ENCODE measurements at places on chromosomes 16 and 17.

DNA sequence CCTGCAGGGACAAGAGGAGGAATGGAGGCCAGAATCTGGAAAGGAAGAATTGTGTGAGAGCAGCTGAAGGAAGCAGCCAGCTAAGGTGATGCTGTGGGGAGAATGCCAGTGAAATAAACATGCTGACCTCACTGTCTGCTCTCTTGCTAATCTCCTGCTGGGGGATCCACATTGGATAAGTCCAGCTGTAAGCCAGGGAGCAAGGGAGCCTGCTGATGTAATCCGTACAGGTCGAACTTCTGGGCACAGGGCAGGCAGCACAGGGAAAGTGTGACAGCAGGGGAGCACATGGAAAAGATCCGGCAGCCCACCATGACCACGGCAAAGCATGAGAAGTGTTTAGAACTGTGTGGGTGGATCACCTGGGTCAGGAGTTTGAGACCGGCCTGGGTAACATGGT lies 7.5 kb upstream of the XPO6 start:
- DNase-seq = no peak

DNA sequence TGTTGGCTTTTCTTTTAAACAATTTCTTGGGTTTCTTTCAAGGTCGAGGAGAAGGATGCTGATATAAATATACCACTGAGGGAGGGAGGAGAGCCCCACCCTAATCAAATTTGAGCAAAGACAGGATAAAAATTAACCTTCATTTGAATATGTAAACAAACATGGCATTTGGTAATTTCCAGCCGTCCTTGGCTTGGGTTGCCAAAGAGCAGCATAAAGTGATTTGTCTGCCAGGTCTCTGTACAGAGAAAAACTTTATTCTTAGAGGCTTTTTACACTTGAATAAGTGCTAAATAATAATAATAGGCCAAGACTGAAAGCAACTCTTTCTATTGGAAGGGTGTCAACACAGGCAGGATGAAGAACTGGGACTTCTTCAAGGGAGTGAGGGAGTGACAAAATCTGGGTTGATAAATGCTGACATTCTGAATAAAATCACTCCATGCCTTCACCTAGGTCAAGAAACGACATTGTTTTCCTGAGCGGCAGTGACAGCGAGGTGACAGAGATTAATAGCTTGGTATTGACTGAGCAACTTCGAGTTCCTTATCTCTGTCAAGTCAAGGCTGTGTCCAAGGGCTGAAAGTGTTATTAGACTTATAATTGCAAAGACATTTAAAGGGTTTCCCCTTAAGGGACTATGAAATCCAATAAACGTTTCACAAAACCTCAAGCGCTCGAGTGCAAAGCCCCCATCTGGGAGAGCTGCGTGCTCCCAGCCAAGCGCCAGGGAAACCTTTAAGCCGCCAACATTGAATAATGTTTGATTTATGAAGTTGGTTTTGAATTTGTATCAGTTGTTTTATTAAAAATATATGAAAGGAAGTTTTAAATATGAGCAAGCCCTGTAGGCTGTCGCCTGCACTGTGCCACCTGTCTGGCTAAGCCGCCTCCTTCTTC lies 269.5 kb upstream of the N4BP1 start:
- no peak for DNase-seq

GRCh38 chr16:64225036-64225435 lies 896.8 kb downstream of the CDH11 start:
- DNase-seq = no peak

- no peak for DNase-seq
These were observed 11.3 kb upstream of the HOXB2 start for GRCh38 chr17:48556229-48556575.

DNA sequence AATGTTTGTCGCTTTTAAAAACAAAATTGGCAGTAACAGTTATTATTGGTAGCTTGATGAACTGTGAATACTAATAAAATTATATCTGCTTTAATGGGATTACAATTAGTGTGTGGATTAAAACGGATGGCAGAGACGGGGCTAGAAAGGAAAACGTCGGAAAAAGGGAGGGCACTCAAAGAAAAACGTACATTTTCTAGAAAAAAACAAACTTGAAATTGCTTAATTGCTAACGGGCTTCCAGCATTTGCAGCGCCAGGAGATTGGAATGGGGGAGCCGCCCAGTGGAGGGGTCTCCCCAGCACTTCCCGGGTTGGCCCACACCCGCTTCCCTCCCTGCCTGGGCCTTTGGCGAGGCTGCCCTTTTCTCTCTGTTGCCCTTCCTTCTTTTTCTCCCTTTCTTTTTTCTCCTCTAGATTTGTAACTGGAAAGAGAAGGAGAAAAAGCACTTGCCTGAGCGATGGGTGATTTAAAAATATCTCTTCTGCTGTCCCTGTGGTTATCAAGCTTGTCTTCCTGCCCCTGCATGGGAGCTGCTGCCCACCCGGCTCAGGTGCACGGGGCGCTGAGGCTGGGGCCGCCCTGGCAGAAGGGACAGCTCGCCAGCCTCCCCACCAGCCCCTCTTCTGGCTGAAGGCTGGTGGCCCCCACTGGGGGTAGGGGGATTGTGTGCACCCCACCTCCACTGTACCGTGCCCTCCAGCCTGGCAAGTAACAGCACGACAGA lies 5.9 kb downstream of the BAHCC1 start:
- no peak for DNase-seq

DNA sequence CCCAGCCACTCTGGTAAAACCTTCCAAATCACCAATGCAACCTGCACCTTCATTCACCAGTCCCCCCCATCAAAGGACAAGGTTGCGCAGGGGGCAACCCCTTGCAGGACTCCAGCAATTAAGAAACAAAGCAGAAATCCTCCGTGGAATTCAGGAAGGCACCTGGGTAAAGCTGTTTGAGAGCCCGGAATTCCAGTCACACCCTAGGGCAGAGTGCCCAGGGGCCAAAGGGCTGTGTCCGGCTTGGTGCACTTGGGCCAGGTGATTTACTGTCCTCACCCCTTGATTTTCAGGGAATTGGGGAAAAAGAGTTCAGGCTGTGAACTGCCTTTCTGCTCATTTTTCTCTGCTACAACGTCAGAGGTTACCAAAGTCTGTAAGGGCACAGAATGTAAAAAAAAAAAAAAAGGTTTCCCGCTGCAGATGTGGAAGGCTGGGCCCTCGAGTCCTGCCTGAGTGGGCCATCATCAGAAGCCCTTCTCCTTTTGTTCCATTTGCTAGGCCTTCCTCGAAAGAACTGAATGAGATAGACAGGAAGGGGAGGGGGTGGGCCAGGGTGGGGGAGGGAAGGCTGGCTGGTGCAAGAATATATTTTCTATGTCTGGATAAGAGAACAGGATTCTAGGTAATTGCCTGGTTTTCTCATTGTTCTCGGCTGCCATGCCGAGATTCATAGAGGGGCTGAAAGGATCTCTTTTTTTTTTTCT lies 266.5 kb upstream of the PSMD7 start:
- no peak for DNase-seq

- no peak for DNase-seq
These were observed 178.2 kb upstream of the RPH3AL start for GRCh38 chr17:530851-531250.

GRCh38 chr17:81665205-81666091 lies 957 bp downstream of the OXLD1 start:
- peak; percentile 61 for DNase-seq

- DNase-seq = no peak
These were observed 5.9 kb downstream of the PDILT start for GRCh38 chr16:20398603-20399002.

GRCh38 chr17:74432766-74433391 lies 991 bp downstream of the GPRC5C start:
- DNase-seq = no peak

GRCh38 chr16:65576139-65576538 lies 454.3 kb upstream of the CDH11 start:
- DNase-seq = no peak

DNA sequence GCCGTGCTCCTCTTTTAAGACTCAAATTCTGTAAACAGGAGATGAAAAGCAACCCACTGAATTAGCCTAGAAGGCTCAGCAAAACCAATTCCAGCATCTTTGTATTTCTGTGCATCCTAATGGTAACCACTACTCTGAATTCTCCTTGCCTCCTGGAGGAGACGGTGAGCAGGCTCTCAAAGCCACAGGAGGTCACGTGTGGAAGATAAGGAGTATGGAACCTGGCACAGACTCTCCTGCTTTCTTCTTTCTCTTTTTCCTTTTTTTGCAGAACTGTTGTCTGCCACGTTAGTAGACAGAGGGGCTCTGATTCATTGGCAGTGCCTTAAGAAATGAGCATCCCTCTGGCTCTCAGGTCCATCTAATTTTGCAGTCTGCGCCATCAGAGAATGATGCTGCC lies 44.4 kb downstream of the VPS53 start:
- no peak for DNase-seq

DNA sequence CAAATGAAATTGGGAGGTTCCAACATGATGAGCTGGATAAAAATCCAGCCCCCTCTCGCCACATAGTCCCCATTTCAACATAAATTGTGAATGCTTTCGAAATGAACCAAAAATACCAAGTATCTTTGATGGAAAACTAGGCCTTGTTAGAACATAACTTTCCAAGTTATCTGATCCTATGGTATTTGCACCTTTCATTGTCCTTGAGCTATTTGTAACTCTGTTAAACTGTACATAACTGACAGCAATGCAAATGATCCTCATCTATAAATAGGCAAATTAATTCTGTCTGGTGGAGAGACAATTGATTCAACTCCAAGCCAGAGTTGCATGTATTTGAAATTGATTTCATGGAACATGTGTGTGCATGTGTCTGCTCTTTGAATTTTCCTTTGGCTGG lies 18.2 kb downstream of the CMTM4 start:
- no peak for DNase-seq

DNA sequence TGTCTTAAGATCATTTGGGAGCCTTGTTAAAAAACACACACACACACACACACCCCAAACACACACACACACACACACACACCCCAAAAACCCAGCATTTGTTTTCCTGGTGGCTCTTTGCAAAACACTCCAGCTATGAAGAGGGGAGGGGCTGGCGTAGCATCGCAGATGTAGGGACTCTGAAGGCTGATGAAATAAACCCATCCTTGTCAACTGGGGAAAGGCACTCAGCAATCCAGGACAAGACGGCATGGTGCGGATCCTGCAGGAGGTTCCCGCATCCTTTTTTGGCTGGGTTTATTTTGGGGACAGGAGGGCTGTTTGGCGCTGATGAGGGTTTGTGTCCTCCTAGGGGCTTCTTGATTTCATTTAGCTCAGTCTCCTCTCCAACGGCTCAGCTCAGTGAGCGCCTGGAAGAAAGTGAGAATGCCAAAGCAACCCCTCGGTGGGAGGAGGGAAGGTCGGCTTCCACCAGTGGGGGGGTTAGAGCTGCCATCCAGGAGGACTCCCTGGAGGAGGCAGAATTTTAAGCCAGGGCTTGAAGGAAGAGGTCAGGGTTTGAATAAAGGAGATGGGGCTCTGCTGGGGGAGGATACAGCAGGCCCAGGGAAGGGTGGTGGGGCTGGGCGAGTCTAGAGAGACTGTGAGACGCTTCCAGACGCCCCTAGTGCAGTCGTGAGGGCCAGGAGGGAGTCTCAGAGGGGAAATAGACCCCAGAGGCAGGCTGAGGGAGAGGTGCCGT lies 12.4 kb upstream of the GSE1 start:
- no peak for DNase-seq

GRCh38 chr16:10708969-10709368 lies 14.2 kb upstream of the TEKT5 start:
- DNase-seq = no peak

- DNase-seq = peak; percentile 71
These were observed 735 bp downstream of the ZNF652 start for GRCh38 chr17:49361129-49361901.

GRCh38 chr17:58262149-58262548 lies 18.6 kb downstream of the MPO start:
- DNase-seq = no peak

DNA sequence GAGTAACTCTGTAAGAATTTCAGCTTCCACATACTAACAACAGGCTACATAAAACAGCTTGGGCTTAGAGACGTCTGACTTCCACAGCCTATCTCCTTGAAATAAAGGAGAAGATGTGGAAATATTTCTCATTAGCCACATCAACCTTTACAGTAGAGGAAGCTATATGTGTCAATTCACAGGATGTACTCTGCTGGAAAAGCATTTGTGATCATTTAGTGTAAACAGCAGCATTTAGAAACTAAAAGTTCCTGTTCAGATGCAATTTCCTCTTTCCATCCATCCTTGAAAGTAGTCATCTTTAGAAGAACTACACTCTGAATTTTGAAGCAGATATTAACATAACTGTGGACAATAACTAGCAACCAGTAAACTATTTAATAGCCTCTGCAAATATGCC lies 46.2 kb downstream of the XPO6 start:
- no peak for DNase-seq

- DNase-seq = no peak
These were observed 5.0 kb upstream of the SRL start for GRCh38 chr16:4246777-4247459.

DNA sequence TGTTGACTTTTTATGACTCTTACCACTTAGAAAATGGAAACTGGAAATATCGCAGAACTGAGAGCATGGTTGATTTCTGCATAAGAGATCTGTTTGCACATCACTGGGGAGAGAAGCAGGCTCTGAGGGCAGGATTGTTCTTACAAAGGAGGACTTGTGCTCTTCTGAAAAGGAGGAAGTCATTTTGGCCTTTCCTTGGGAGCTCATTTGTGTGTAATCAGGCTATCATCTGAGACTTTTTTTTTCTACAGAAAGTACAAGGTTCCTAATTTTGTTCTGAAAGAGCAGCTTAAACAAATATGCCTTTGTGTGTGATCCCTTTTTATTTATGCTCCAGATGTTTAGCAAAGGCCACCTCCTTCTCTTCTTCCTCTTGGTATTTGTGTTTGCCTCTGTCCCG lies 145.7 kb upstream of the CACNG5 start:
- DNase-seq = no peak

GRCh38 chr16:52101246-52101645 lies 445.7 kb downstream of the TOX3 start:
- DNase-seq = no peak

DNA sequence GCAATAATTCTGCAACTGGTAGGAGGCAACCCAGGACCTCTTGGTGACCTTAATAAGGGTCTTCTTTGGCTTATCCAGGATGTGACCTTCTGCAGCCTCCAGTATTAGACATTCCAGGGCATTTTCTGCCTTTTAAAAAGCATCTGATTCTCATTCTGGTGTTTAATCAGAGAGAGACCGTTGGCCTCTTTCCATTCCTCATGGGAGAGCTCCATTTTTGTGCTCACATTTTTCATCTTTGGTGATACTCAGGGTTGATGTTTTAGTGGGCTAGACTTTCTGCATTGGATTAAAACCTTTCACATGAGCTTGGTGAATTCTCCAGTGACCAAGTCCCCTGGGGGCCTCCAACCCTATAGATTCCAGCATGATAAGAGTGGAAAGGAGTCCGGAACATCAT lies 150.2 kb upstream of the CACNG5 start:
- DNase-seq = no peak
